ENCODE measurements at places on chromosomes 2 and 18.

- DNase-seq = peak; percentile 14
Measured at GRCh38 chr2:158006961-158007719, 94.5 kb upstream of the UPP2 start.

- DNase-seq = no peak
Measured at GRCh38 chr2:222459983-222460382, 35.6 kb downstream of the SGPP2 start.

- no peak for DNase-seq
Measured at GRCh38 chr2:197821550-197822289, 17.3 kb downstream of the PLCL1 start.

GRCh38 chr2:65655000-65655399 lies 222.6 kb upstream of the SPRED2 start:
- no peak for DNase-seq

DNA sequence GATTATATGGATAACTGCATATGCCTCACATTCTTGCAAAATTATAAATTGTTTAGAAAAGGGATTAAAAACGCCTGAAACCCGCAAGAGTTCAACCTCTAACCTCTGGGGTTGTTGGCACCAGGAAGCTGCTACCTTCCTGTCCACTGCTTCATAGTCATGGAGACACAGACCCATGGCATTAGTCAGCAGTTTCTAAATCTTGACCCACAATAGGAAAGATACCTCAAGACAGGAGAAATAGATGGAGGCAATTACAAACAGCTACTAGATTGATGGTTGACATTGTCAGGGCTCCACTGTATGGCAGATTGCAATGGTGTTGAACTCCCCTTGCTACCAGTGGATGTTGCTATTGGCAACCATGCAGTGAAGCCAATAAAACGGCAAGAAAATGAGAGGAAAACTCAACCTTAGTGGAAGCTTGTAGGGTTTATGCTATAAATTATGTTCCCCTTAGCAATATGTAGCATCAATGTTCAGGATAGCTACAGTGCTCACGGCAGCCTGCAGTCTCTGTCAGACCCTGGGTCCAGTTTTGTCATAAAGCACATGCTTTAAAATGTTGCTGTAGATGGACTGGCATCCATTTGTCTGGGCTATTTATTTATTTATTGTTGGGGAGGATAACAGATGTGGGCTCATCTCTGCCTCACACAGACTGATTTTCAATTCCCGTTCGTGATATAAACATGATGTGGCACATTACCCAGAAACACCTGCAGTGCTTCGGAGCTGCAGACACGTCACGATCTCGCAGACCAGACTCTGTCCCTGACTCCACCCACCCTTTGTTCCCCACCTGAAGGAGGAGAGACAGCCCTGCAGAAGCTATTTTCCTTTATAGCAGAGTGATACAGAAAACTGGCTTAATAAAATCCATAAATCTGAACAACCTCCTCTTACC lies 233.4 kb downstream of the AGPS start:
- peak; percentile 3 for DNase-seq

- no peak for DNase-seq
Measured at GRCh38 chr2:150698016-150698661, 210.7 kb upstream of the RND3 start.

- peak; percentile 13 for DNase-seq
Measured at GRCh38 chr2:54634564-54635511, 88.6 kb upstream of the EML6 start.

- no peak for DNase-seq
Measured at GRCh38 chr2:160036736-160037135, 25.7 kb downstream of the PLA2R1 start.

GRCh38 chr2:239776436-239777005 lies 248.6 kb downstream of the NDUFA10 start:
- DNase-seq = no peak

All from CD4-positive, alpha-beta T cell treated with Interleukin-6 for 4 hours (primary cell).